ENCODE measurements at places on chromosomes 11 and 22.

GRCh38 chr22:31269892-31270579, 22.3 kb downstream of the PIK3IP1 start:
- no peak for DNase-seq

DNA sequence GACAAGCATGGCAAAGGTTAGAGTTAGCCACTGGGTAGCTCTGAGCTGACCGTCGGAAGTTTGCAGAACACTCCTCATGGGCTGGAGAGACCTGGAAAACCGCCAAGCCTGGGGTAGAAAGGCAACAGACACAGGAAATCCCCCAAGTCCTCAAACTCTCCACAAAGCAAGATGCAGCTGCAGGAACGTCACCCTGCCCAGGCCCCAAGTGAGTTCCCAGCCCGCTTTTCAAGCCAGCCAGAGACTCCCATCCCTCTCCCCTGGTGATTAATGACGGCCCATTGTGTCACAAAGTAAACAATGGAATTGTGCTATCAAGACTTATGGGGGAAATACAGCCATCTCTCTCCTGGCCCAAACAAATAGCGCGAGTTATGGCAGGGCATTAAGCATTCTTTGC, 633.0 kb downstream of the TBC1D22A start:
- no peak for DNase-seq

GRCh38 chr11:102345904-102346303, 1.1 kb upstream of the BIRC2 start:
- no peak for DNase-seq

GRCh38 chr11:64358907-64359711, at the start of gene RPS6KA4:
RPS6KA4 (plus strand) TSS chr11:64359162; CDS start chr11:64359236, 74 bp downstream.
- no peak for DNase-seq

DNA sequence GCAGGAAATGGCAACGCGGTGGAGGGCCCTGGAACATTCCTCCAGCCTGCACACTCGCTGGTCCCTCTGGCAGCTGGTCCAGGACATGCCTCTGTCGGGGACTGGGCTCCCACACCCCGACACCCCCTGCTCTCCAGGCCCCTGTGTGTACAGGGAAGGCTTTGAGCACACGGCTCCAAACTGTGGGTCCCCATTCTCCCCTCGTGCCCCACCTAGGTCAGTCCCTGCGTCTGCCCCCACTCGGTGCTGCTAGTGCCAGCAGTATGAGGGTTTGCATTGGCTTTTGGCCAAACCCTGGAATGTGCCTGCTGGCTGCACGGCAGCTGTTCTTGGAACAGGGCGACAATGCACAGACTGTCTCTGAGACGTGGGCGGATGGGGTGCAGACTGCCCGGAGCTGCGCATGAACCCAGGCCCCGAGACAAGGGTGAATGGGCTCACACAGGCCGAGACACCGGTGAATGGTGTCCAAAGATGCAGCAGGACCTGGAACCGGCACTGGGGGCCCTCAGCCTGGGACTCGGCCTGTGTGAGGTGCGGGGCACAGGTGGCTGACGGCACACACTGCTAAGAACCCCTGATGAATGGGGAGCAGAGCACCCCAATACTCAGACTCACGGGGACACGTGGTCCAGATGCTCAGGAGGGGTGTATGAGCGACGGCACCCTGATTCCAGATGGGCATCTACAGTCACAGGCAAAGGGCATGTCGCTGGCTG, 7.5 kb upstream of the SYT8 start:
- DNase-seq: no peak

GRCh38 chr11:7495882-7496551, 10.7 kb downstream of the OLFML1 start:
- no peak for DNase-seq

DNA sequence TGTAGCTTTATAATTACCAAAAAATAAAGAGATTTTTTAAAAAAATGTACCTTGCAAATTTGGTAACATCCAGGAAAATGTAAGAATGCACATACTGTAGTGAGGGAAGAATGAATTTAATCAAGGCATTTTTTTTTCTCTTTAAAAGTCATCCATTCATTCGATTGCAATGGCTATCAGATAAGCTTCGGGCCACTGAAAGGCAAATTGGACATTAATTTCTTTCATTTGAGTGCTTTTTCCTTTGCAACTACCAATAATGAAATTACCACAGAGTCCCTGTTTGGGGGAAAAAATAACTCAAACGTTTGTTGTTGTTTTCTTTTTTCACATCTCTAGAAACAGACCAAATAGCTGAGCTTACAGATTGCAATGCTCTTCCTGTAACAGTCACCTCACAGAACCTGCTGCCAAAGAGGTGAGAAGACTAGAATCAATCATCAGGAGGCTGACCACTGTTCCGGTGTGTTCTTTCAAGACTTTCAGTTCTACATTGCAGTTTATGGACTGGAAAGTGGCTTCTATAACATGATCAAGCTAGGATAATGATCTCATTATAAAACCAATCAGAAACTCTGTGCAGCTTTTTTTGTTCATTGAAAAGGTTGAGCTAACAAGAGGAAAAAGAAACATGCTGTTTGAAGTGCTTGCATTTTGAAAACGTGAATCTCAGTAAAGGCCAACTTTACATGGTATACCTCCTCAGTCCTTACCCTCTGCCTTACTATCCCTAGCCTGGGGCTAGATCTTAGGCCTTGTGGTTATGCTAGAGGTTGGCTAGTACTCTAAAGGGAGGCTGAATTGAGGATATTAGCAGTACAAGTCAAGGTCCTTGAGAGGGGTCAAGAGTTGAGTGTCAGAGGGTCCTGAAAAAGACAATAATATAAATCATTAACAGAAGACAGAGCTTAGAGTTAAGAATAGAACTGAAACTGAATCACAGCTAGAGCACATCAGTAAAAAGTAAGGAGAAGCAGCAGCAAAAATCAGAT, 1276.1 kb downstream of the LRRC4C start:
- no peak for DNase-seq
